ENCODE measurements at places on chromosomes 2 and 18. TPM values are rescaled to one million over a fixed set of nuclear protein-coding genes. Genes with fewer than 3 reads are reported as not detected.

KLHL30 gene
- not detected for total RNA-seq

RPE gene
- total RNA-seq = 89.9 TPM

SERPINB8 gene
- 33.8 TPM for total RNA-seq

COL4A4 gene
- total RNA-seq = 0.18 TPM

STAT4 gene
- 0.13 TPM for total RNA-seq

KCNJ13 gene
- total RNA-seq = not detected

TXNDC2 gene
- total RNA-seq = under 0.01 TPM

TDRD15 gene
- not detected for total RNA-seq

LYG2 gene
- not detected for total RNA-seq

KCNIP3 gene
- total RNA-seq = 0.35 TPM

FEV gene
- not detected for total RNA-seq

PTPRM gene
- total RNA-seq = 59.0 TPM

ASB18 gene
- not detected for total RNA-seq

NCKAP5 gene
- total RNA-seq = 0.39 TPM

LRPPRC gene
- total RNA-seq = 60.4 TPM

TCF23 gene
- total RNA-seq = not detected

DNAH6 gene
- total RNA-seq = not detected

LANCL1 gene
- total RNA-seq = 29.4 TPM

MGAT5 gene
- total RNA-seq = 85.1 TPM

MPHOSPH10 gene
- 20.4 TPM for total RNA-seq

IGFBP5 gene
- 0.20 TPM for total RNA-seq

LYPD1 gene
- total RNA-seq = 66.5 TPM

TMEM37 gene
- 2.3 TPM for total RNA-seq

SERPINB11 gene
- total RNA-seq = not detected

OR6B3 gene
- not detected for total RNA-seq

LAMA1 gene
- 0.07 TPM for total RNA-seq

HOXD13 gene
- not detected for total RNA-seq

CHST9 gene
- not detected for total RNA-seq

AKAIN1 gene
- total RNA-seq = not detected

PROM2 gene
- total RNA-seq = 0.07 TPM

SLC5A7 gene
- not detected for total RNA-seq

RTP5 gene
- total RNA-seq = not detected

DLGAP1 gene
- 0.04 TPM for total RNA-seq

OTOS gene
- total RNA-seq = not detected

PSMA8 gene
- total RNA-seq = not detected

NYAP2 gene
- total RNA-seq = not detected

PARD3B gene
- total RNA-seq = 13.5 TPM

SCYGR2 gene
- not detected for total RNA-seq

PXDN gene
- 307 TPM for total RNA-seq

ZNF397 gene
- total RNA-seq = 3.8 TPM

GNAL gene
- total RNA-seq = 0.46 TPM

SOX11 gene
- not detected for total RNA-seq
